ENCODE measurements at places on chromosomes 3 and 15. TPM values are rescaled to one million over a fixed set of nuclear protein-coding genes. Genes with fewer than 3 reads are reported as not detected.

Gene MOBP
- not detected for total RNA-seq

Gene CHCHD4
- total RNA-seq, result 15.5 TPM

Gene LIPC
- total RNA-seq, result not detected

Gene PPM1L
- under 0.01 TPM for total RNA-seq

Gene SERPINI1
- total RNA-seq, result 0.14 TPM

Gene HTR3E
- not detected for total RNA-seq

Gene TUSC7
- not detected for total RNA-seq

Gene SLC28A2
- not detected for total RNA-seq

Gene CSPG4
- 32.3 TPM for total RNA-seq

Gene CCR1
- total RNA-seq, result 16.2 TPM

Gene ST8SIA2
- not detected for total RNA-seq

Gene LMAN1L
- total RNA-seq, result not detected

Gene SNX33
- 13.9 TPM for total RNA-seq

Gene ARHGAP11A
- 44.1 TPM for total RNA-seq

Gene GASK1A
- total RNA-seq, result not detected

Gene TMEM202
- total RNA-seq, result not detected

Gene TUSC2
- 45.4 TPM for total RNA-seq

Gene AADACL2
- not detected for total RNA-seq

Gene MYZAP
- total RNA-seq, result 0.06 TPM

Gene LCTL
- not detected for total RNA-seq

Gene MASP1
- not detected for total RNA-seq

Gene CCR9
- not detected for total RNA-seq

Gene SEMA3B
- total RNA-seq, result 68.1 TPM

Gene SFMBT1
- 3.6 TPM for total RNA-seq

Gene SAMD7
- total RNA-seq, result not detected

Gene PATL2
- total RNA-seq, result not detected

Gene WDR49
- total RNA-seq, result not detected

Gene GOLGA6D
- total RNA-seq, result not detected

Gene THRB
- not detected for total RNA-seq

Gene SLC9C1
- total RNA-seq, result not detected

Gene IQCF2
- total RNA-seq, result not detected

Gene PARP16
- total RNA-seq, result 6.2 TPM

Gene GOLGA8S
- total RNA-seq, result not detected

Gene SLC51B
- not detected for total RNA-seq

Gene MAP4
- 55.2 TPM for total RNA-seq

Gene PTH1R
- total RNA-seq, result 23.6 TPM

Gene PLCH1
- 12.8 TPM for total RNA-seq

Gene CEP70
- total RNA-seq, result 35.3 TPM

Gene SLC6A6
- total RNA-seq, result 20.2 TPM

Gene ATP13A5
- not detected for total RNA-seq

Gene FBLN2
- 5.0 TPM for total RNA-seq

Gene CMTM8
- total RNA-seq, result 3.1 TPM

Gene LMOD3
- not detected for total RNA-seq

Gene RPP25
- 31.8 TPM for total RNA-seq

Gene CFAP100
- not detected for total RNA-seq

Data from G401 (cell line).